Ammon's horn (tissue), 1 donor: ENCODE measurements at places on chromosomes 12 and 14.

DNA sequence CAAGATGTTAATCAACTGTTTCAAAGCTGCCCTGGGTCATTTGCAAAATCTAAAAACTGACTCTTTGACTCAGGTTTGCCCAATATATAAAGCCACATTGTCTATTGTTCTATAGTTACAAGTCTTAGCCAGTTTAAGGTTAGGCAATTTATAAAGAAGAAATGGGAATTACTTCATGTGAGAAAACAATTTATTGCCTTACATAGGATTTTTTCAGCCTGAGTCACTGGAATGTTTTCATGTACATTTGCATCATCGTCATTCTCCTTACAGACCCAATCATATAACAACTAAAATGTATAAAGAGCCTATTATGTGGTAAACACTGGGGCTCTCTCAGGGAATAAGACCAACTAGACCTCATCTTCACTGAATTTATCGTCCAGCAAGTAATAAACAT, 100.3 kb upstream of the PLEKHG7 start:
- DNase-seq = no peak

GRCh38 chr14:30443368-30444007, 115.5 kb upstream of the G2E3 start:
- DNase-seq = peak; percentile 81

GRCh38 chr14:33908540-33909223, 42.2 kb downstream of the EGLN3 start:
- no peak for DNase-seq

DNA sequence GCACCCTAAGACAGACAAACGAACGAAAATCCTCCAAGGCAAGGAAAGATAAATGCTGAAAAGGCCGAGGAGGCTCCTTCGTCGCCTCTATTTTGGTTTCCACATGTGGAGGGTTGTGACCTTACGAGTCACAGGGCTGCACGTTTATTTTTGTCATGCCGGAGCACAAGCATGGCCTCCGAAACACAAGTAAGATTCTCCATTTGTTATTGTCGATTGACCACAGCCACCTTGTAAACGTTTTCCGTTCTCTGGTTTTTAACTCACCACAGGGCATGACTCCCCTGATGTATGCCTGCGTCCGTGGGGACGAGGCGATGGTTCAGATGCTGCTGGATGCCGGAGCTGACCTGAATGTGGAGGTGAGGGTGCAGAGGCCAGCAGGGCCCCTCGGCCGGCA, 73.1 kb upstream of the PWP1 start:
- no peak for DNase-seq

DNA sequence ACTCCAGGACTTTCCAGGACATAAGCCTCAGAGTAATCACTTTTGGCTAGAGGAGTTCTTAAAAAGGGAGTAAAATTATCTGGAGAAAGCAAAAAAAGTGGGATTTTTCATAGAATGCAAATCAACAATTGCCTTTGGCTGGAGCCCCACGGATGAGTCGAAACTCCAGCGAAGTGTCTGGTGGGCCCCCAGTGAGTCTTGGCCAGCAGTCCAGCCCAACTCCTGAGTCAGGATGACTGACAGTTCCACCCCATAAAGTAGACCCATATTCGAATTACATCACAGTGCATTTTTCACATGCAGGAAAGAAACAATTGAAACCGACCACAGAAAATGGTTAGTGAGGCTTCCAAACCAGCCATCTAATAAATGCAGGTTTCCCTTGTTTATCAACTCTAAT, 265.7 kb downstream of the BCL11B start:
- DNase-seq = no peak

DNA sequence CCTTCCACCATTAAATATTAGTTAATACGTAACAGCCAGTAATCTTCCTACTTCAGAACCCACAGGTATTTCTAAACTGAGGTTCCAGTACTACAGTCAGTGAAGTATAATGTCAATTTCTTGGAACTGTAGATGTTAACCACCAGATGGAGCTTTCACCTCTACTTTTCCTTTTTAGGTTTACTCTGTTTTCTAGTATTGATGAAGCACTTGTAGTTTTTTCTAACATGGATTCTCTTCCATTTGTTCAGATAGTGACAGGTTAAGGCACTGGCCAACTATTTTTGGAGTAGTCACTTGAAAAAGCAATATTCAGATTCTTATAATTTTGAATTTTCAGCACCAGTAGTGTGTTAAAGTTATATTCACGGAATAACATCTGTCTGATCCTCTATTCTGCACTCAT, 4.6 kb upstream of the SEC23A start:
- DNase-seq = no peak

DNA sequence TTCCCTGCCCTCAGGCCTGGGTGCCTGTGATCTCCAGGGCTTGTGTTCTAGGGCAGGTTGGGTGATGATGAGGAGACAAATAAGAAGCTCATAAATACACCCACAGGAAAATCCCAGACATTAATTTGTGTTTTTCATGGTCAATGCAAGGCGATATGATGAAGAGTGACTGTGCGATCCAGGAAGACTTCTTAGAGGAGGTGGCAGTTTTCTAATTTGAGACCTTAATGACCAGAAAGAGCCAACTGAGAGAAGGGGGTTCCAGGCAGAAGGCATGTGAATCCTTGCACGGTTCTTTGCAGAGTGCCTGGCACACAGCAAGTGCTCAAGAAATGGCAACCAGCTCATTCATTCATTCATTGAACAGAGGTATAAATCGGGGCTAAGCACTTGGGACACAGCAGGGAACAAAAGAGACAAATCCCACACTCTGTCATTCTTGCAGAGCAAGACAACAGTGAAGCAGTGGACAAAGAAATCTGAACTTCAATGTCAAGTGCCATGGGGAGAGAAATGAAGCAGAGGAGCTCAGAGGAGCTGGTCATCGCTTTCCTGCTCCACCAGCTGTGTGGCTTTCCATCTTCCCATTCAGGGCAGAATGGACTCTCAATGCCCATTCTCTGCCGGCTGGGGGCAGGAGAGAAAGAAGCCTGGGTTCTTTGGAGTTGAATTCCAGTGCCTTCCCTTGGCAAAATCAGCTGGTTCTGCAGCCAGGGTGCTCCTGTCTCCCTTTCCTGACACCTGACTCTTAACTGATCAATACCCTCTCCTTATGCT, 128.3 kb downstream of the AACS start:
- peak; percentile 35 for DNase-seq

GRCh38 chr14:100138082-100138787, 21.2 kb downstream of the DEGS2 start:
- DNase-seq = no peak

GRCh38 chr14:104685216-104685997, 4.0 kb upstream of the INF2 start:
- no peak for DNase-seq

- DNase-seq = no peak
These were observed 921.3 kb downstream of the NRXN3 start for GRCh38 chr14:79091381-79091963.

DNA sequence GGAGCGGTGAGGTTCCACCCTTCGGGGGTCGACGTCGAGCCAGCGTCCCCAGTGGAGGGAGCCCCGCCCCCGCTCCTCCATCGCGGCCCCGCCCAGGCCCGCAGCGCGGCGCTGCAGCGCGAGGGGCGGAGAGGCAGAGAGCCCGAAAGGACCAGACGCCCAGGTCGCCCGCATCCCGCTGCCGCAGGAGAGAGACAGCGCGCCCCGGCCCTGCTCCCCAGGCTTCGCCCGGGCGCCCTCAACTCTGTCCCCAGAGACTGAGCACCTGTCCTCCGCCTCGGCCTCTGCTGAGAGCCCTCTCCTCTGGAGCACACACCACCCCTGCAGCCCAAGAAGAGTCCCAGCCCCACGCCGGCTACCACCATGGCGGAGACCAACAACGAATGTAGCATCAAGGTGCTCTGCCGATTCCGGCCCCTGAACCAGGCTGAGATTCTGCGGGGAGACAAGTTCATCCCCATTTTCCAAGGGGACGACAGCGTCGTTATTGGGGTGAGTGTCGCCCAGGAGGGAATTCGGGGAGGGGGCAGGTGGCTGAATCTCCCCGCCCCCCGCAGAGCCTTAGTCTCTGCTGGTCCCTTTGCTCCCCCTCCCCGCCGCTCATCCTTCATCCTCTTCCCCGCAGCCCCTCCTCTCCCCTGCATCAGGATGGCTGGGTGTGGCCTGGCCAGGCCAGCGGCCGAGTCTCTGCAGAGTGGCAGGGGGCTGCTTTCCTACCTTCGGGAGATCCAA, at the start of gene KIF5A:
Gene KIF5A, plus strand, starts transcription at position 136 of the 732 bp plus-strand sequence. Its CDS starts 228 bp downstream, at position 364.
- DNase-seq = peak; percentile 74

GRCh38 chr12:18562531-18562930, 175.3 kb downstream of the PLCZ1 start:
- DNase-seq = no peak

- DNase-seq = peak; percentile 87
These were observed 20.5 kb upstream of the ITPR2 start for GRCh38 chr12:26853303-26854030.

DNA sequence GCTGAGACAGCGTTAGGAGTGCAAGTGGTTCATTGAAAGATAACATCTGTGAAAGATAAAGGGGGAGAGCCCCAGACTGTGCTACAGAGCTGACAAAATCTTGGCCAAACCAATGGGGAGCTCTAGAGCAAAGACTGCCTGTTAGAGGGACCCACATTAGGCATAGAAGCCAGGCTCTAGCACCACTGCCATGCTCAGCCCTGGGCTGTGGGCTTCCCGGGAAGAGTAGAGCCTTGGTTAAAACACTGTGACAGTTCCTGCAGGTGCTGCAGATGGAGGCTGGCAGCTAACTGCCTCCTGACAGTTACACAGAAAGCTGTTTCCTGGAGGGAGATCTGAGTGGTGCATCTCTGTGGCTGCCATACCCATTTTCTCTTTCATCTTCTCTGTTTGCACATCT, 23.0 kb downstream of the TSHR start:
- no peak for DNase-seq

- peak; percentile 81 for DNase-seq
These were observed 96.3 kb downstream of the GALC start for GRCh38 chr14:87896393-87897380.

GRCh38 chr14:105426416-105427130, 6.9 kb downstream of the MTA1 start:
- no peak for DNase-seq

DNA sequence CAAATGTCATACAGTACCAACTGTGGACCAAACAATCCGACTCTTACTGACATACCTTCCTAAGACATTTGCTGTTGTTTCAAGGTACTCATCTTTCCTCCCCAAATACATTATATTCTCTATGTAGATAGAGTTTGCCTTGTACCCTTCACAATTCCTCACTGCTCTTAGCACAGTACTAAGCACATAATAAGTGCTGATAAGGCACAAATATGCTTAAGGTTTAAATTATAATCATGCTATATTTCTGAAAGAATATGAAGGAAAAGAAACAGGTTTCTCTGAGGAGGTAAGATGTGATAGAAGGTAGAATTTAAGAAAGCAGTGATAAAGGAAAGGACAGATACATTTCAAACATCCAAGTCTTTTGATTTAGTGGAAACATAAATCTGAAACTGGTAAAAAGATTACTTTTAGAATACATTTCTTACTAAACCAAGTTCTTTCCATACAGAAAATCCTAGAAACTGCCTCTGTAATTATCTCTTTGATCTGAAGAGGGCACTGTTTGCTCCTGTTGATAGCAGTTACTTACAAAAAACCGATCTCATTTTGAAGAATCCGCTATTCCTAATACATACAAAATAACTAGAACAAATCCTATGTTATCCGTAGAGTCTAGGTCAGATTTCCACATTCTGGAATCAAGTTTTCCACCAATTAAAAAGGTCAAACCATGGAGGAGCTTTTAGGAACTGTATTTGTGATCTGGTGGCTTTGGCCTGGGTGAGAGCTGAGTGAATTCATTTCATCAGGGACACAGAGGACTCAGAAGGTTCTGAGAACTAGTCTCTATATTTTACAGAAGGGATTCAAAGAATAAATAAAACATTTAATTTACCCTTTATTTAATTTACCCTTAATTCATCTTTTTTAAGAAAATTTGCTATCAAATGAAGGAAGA, 311.9 kb downstream of the DAD1 start:
- no peak for DNase-seq

DNA sequence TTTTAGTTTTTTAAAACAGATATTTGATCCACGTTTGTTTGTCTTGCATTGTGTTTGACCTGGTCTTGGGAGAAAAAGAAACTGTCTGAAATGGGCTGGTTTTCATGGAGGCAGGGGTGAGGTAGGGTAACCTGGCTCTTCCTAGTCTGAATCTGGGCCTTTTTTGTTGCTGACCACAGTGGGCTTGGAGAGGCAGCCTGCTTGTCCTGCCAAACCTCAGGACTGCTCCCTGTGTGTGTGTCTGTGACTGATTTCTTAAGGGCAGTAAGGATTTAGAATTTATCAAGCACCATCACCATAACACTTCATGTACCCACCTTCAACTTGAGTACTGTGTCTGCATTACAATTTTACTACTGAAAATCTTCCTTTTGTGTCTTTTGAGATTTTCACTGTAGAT, 28.5 kb downstream of the DAAM1 start:
- no peak for DNase-seq

DNA sequence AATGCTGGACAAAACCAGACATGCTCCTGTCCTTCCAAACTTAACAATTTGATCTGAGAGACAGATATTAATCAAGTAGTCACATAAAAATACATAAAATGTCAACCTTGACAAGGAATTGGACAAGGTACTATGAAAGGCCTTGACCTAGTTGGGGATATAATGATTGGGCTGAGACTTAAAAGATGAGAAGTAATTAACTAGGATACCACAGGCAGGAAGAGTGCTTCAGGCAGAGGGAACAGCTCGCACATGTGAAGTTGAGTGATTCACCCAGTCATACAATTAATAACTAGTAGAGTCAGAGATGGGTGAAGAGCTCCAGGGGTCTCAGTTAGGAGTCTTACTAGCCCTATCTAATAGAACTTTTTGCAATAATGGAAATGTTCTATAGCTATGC, 259.5 kb downstream of the MSRB3 start:
- no peak for DNase-seq

GRCh38 chr12:76768576-76768975, 4.7 kb downstream of the ZDHHC17 start:
- no peak for DNase-seq

- no peak for DNase-seq
These were observed 7.9 kb upstream of the SGPP1 start for GRCh38 chr14:63735720-63736119.

DNA sequence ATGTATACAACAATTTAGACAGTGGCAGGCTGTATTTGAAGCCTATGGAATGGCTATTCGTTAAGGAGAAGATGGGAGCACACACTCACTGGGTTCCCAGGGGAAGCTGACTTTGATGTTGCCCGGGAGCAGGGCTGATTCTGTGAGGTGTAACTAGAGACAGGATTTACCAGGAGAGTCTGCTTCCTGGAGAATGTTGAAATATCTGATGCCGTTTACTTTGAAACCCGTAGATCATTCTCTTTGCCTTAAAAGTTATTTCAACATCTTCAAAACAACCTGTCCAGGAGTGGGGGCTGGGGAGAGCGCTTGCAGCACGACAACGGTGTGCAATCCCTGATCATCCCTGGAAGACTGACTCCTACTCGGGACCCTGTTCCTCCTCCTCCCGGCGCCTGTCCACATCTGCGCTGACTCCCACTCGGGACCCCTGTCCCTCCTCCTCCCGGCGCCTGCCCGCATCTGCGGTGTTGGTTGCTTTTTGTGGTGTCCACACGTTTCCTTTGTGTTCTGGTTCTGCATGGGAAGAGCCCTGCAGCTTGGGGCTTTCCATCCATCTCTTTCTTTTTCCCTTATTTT, 72.6 kb downstream of the AACS start:
- no peak for DNase-seq
